Astrocyte (in vitro differentiated cells and primary cell): ENCODE measurements at places on chromosomes 4 and X. TPM values are rescaled to one million over a fixed set of nuclear protein-coding genes. Genes with fewer than 3 reads are reported as not detected.

The SPATA4 gene
- 0.32 and 0.46 TPM in 2 replicates for total RNA-seq

DNA sequence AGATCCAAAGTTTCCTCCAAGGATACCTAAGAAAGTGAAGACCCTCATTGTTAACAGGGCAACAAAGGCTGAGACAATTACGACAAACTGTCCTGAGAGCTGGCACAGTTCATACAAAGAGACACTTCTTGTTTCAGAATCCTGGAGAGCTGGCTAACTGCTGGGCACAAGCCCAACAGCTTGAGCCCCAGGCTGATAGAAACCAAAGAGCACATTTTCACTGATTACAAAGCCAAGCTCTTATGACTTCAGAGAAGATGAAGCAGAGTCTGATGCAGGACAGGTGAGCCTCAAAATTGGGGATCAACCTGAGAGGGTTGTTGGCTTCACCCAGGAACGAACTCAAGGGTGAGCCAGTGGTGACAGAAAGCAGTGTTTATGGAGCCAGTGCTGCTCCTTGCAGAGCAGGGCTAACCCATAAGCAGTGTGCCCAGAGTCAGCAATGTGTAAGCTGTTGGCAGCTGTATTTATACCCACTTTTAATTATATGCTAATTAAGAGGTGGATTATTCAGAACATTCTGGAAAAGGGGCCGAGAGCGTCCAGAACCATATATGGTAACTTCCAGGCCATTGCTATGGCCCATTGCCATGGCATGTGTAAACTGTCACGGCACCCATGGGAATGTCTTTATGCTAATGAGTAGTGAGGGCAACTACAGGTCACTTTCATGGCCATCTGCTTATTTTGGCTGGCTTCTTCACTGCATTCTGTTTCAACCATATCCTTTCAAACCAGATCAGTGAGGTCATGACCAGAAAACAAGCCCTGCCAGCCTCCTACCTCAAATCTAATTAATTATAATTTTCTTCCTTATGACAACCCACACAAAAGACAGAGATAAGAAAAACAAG lies 183.7 kb downstream of the EVC2 start:
- no peak overlapping the region for H3K4me3 ChIP-seq
- H3K27ac ChIP-seq, result no peak overlapping the region
- peak; percentile 86 for DNase-seq
- peaks cover 8% of the 10 kb centered on the region for H3K4me1 ChIP-seq

GRCh38 chr4:119489305-119489704 lies 139.3 kb downstream of the PDE5A start:
- no peak overlapping the region for H3K27ac ChIP-seq
- no peaks in the 10 kb centered on the region for H3K4me1 ChIP-seq
- no peaks in the 10 kb centered on the region for H3K27me3 ChIP-seq
- no peaks in the 10 kb centered on the region for H3K36me3 ChIP-seq

DNA sequence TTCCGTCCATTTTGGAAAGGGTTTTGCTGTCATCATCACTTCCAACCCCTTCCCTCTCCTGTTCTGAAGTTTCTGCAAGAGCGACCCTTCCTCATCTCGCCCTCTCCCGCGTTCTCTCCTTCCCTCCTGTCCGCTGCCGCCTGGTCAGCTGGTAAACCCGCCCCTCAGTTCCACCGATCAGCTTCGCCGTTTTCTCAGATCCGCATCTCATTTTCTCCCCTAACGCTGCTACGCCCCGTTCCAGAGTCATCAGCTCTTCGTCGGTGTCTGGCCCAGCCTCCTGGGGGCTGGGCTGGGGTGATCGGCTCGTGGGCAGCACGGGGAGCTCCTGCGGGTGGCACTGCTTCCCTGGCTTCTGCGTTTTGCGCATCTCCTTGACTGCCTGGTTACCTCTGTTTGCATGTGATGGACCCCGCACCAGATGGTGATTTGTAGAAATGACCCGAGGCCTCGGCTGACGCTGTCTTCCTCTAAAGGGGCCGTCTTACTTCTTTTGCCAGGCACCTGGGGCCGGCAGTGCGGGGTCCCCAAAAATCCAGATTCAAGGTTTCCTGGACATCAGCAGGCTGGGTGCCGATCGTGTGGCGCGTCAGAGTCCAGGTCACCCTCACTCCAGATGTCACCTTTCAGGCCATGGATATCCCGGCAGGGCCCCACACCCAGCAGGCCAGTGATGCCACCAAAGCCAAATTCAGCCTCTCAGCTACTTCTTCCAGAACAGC lies 13.4 kb downstream of the CTBP1 start:
- H3K27ac ChIP-seq, result no peak overlapping the region
- no peak overlapping the region for H3K4me3 ChIP-seq
- H3K4me1 ChIP-seq, result peaks cover 12% of the 10 kb centered on the region

DNA sequence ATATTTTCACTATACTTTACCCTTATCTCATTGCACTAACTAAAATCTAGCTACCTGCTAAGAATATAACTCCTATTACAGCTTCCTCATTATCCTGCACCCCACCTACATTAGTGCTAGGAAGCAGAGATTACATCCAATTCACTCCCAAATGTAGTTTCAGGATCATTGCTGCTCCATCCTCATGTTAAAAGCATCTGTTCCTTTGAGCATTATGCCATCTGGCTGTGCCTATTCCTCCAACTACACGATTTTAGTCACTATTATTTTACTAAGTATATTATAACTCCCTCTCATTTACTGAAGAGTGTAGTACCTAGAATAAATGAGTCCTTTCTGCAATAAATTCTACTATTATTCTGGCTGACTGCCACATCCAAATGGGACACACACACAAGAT lies 1586.9 kb downstream of the TECRL start:
- no peaks in the 10 kb centered on the region for H3K36me3 ChIP-seq
- no peak overlapping the region for H3K4me3 ChIP-seq
- no peak for DNase-seq
- no peak overlapping the region for H3K27ac ChIP-seq
- H3K27me3 ChIP-seq, result no peaks in the 10 kb centered on the region
- no peaks in the 10 kb centered on the region for H3K4me1 ChIP-seq

DNA sequence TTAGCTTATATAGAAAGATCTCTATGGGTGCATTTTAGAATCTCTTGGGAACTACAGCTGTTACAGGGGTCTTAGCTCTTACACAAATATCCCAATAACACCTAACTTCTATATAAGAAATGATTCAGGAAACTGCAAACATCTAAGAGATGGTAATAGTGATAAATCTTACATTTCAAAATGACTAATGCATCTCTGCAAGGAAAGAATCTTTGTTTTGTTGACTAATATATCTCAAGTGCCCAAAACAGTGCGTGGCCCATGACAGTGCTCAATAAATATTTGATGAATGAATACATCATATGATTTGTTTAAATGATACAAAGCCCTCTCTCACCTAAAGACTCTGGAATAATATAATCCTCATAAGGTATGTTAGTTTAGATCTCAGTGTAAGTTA lies 47.5 kb downstream of the CENPE start:
- peak; percentile 45 for DNase-seq
- H3K27ac ChIP-seq, result no peak overlapping the region
- H3K4me1 ChIP-seq, result no peaks in the 10 kb centered on the region
- no peaks in the 10 kb centered on the region for H3K27me3 ChIP-seq
- H3K36me3 ChIP-seq, result peaks cover 19% of the 10 kb centered on the region

GRCh38 chr4:101019941-101020401 lies 327.4 kb downstream of the PPP3CA start:
- no peak overlapping the region for H3K4me3 ChIP-seq
- no peaks in the 10 kb centered on the region for H3K27me3 ChIP-seq
- H3K4me1 ChIP-seq, result peaks cover 31% of the 10 kb centered on the region
- no peaks in the 10 kb centered on the region for H3K36me3 ChIP-seq
- no peak overlapping the region for H3K27ac ChIP-seq
- peak; percentile 27 for DNase-seq

The IL15 gene
- total RNA-seq, result 3.6 and 4.8 TPM in 2 replicates

DNA sequence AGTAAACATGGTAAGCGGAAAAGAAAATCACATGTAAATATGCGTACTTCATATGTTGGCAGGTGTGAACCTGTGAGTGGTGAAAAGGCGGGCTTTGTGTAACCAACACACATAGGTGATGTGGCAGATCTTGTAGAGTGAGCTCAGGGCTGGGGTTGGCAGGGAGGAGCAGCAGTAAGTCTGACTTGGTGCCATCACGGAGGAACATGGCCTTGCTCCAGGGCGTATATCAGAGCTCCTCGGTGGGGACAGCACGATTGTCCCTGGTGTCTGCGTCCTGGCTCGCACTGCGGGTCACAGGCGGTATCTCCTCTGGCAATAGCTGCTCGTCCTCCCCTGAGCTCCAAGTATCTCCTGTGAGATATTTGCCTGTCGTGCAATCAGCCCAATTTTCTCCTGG lies 733.6 kb downstream of the TRIML1 start:
- H3K36me3 ChIP-seq, result no peaks in the 10 kb centered on the region
- no peaks in the 10 kb centered on the region for H3K4me1 ChIP-seq
- H3K27ac ChIP-seq, result no peak overlapping the region
- H3K27me3 ChIP-seq, result no peaks in the 10 kb centered on the region
- no peak overlapping the region for H3K4me3 ChIP-seq
- DNase-seq, result no peak

DNA sequence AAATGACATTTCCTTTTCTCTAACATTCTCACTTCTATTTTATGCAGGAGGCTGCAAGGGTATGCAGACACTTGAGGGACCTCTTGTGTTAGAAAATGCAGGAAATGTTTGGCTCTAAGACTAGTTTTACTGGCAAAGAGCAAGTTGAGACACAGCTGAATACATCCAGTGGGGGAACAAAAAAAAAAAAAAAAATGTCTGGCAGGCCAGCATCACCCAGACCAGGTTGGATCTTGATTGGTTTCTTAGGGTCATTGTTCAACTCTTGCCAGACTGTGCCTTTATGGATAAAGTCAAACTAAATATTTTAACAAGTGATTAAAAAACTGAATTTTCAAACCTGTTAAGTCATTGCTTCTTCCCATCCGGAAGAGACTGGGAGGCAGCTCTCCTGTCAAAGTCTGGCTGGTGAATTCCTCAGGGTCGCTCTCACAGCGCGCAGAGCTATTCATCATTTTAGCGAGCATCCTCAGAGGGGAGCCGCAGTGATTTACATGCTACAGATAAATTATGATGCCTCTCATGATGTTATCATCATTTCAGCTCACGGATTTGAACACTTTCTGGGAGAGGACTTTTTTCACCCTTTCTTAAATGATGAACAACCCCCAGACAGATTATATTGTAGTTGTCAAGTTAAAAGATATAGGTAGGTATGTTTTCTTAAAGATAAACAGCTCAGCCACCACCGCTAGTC lies 23.6 kb upstream of the PACRGL start:
- no peaks in the 10 kb centered on the region for H3K4me1 ChIP-seq
- DNase-seq, result no peak
- H3K27ac ChIP-seq, result no peak overlapping the region
- H3K4me3 ChIP-seq, result no peak overlapping the region
- peaks cover 3% of the 10 kb centered on the region for H3K27me3 ChIP-seq

- H3K27me3 ChIP-seq, result no peaks in the 10 kb centered on the region
- H3K4me1 ChIP-seq, result no peaks in the 10 kb centered on the region
- DNase-seq, result peak; percentile 25
- no peak overlapping the region for H3K27ac ChIP-seq
Measured at GRCh38 chr4:138446456-138446855, 204.3 kb upstream of the SLC7A11 start.

GRCh38 chr4:33133723-33134122 lies 2413.6 kb downstream of the PCDH7 start:
- no peak overlapping the region for H3K4me3 ChIP-seq
- H3K27ac ChIP-seq, result no peak overlapping the region
- H3K4me1 ChIP-seq, result no peaks in the 10 kb centered on the region
- DNase-seq, result no peak
- no peaks in the 10 kb centered on the region for H3K27me3 ChIP-seq

The SOD3 gene
- 8.6 and 12.0 TPM in 2 replicates for total RNA-seq

DNA sequence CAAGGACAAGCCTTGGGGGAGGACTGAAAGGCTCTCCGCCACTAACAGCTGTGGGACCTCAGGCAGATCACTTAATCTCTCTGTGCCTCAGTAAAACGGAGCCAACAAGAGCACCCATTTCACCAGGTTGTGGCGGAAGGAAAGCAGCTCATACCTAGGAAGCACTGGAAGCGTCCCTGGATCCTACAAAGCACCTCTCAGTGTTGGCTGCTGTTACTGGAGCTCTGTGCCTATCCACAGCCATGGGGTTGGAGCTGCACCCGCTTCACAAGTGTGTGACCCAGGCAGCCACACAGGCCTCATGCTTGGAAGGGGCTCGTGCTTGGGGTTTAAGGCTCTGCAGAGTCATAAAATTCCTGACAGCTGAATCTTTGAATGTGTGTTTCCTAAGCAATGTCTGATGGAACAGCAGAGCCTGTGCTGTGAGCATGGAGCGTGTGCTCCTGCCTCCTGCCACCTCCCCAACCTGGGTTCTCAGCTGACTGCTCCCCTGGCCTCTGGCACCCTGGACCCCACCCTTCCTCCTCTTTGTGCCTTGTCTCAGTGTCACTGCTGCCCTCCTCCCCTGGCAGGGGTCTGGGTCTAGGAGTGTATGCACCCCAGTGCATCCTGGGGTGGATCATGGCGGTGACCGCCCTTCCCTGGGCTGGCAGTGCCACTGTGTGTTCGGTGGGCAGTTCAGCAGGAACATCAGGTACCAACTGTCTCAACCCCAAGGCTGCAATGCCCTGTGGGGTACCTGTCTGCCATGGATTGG lies 14.4 kb upstream of the MAN2B2 start:
- DNase-seq, result peak; percentile 48
- no peak overlapping the region for H3K27ac ChIP-seq
- H3K4me3 ChIP-seq, result no peak overlapping the region
- no peaks in the 10 kb centered on the region for H3K36me3 ChIP-seq

DNA sequence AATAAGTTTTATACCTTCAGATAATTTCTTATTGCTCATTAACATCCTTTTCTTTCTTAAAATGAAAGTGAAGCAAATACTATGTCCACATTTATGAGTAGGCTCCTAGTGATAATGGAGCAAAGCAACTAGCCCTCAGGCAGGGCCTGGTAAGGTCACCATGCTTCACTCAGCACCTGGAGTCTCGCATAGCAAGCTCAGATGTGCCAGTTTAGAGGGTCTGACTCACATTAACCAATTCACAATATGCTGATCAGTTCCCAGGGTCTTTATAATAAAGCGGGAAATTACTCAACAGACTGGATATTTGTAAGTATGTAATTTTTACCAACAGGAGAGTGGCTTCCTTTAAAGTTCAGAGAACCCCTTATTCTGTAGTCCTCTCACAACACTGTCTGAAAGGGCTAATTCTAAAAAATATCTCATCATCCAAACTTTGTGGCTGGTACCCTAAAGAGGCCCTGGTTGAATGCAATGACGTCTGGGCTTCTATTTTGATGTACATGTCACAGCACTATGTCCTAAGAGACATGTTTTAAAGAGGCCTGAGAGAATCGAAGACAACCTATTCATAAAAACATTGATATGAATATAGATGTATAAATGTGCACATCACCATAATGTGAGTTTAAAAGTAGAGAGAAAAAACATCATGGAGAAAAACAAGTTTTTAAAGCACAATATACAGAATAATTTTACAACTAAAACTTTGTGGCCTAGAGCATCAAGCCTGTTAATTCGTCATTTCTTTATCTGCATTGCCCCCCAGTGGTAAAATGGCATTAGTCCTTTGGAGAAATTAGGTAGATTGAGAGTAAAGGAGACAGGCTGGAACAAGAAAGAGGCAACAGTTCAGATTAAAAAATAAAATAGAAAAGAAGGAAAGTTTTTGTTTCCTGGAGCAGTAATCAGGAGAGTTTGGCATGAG lies 44.3 kb downstream of the IL21 start:
- no peak overlapping the region for H3K27ac ChIP-seq
- H3K4me1 ChIP-seq, result no peaks in the 10 kb centered on the region
- H3K27me3 ChIP-seq, result no peaks in the 10 kb centered on the region
- H3K36me3 ChIP-seq, result no peaks in the 10 kb centered on the region

- no peaks in the 10 kb centered on the region for H3K4me1 ChIP-seq
- DNase-seq, result peak; percentile 23
- no peaks in the 10 kb centered on the region for H3K36me3 ChIP-seq
- H3K27me3 ChIP-seq, result no peaks in the 10 kb centered on the region
- no peak overlapping the region for H3K27ac ChIP-seq
Measured at GRCh38 chrX:119273420-119274192, 37.5 kb downstream of the PGRMC1 start.

The SYN1 gene
- 1.6 and 2.2 TPM in 2 replicates for total RNA-seq
